Esophagus squamous epithelium (tissue), 5 donors: ENCODE measurements at places on chromosomes 11 and 22.

DNA sequence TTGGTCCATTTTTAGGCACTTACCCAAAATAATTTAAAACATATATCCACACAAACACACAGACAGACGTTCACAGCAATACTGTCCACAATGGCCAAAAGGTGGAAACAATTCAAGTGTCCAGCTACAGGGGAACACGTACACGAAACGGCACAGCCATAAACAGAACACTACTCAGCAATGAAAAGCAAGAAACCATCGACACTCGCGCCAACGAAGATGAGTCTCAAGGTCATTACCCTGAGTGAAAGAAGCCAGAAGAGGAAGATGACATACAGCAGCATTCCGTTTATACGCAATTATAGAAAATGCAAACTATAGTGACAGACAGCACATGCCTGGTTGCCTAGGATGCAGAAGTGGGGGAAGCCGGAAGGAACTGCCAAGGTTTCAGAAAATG, 13.4 kb upstream of the COMT start:
- no peak for DNase-seq

- DNase-seq: no peak
Measured at GRCh38 chr22:44399906-44400762, 87.4 kb upstream of the SHISAL1 start.

- no peak for DNase-seq
Measured at GRCh38 chr11:13889552-13890249, 72.8 kb upstream of the SPON1 start.

- DNase-seq: no peak
Measured at GRCh38 chr22:39254789-39255298, 10.1 kb upstream of the PDGFB start.

GRCh38 chr11:98358551-98358950, 662.2 kb upstream of the CNTN5 start:
- DNase-seq: no peak

DNA sequence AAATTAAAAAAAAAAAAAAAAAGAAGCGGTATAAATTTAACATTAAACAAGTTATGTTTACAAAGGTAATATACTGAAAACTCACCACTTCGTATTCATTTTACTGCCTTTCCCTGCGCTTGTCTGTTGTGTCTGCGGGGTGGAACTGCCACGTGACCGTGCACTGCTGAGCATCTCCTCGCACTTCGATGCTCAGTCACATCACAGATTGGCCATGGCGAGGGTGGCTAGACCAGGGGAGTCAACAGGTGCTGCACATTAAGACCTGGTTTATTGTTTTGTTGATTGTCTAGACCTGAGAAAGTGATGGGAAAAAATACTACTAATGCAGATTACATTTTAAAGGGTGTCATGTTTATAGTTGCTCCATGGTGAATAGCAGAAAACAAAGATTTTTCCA, 22.8 kb upstream of the TUB start:
- no peak for DNase-seq

DNA sequence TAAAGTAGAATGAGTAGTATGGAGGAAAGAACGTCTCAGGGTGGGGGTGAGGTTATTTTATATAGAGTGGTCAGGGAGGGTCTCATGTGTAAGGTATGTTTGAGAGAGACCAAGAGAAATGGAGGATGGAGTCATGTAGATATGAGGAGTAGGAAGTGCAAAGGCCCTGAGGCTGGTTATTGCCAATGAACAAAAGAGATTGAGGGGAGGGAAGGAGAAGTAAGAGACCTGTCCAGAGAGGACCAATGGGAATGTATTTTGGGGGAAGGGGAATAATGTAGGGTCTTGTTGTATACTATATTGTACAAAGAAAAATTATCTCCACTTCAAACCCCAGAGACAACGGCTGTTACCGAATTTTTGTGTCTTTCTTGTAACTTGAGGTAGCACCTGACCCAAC, 9.8 kb downstream of the CTNND1 start:
- DNase-seq: no peak

GRCh38 chr22:46134111-46134705, 16.1 kb upstream of the PPARA start:
- DNase-seq: no peak

DNA sequence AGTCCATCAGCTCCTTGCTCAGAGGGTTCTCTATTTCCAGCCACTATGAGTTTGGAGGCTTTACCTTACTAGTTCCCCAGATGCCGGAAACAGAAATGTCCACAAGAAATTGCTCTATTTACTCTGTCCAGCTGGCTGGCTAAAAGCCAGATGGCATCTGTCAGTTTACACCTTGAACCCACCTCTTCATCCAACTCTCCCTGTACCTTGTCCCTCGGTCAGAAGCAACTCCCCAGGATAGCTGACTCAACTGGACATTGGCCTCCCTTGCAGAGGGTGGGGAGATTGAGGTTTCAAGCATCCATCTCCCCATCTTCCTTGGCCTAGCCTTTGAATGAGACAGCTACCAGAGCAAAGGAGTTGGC, 1.7 kb downstream of the C2CD2L start:
- DNase-seq: no peak

GRCh38 chr11:73651252-73651651, 4.9 kb downstream of the PLEKHB1 start:
- DNase-seq: no peak

GRCh38 chr22:40001800-40002577, 7.2 kb downstream of the FAM83F start:
- no peak for DNase-seq

DNA sequence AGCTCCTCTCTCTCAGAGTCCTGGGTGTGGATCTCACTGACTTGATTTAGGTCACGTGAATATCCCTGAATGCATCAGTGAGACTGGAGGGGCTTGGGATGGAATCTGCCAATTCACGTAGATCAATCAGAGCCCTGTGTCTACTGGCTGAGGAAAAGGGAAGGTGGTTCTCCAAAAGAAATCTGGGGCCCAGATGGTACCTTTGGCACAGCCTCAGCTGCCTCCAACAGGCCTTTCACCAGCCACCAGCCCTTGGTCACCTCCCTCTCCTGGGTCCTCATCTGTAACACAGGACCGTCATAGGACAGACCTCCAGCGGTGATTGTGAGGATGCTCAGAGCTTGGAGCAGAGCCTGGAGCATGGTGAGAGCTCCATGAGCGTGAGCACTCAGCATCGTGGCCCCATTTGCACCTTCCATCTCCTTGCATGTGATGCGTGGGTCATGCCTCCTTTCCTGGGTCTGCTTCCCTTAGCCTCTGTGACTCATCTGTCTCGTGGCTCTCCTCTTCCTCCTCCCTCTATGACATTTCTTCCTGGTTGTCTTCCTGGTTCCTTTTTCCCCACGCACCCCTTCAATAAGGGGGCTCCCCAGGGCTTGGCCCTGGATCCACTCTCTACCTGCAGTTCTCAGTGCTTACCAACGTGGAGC, 7.5 kb upstream of the MIEF1 start:
- no peak for DNase-seq

- no peak for DNase-seq
Measured at GRCh38 chr11:65539744-65540289, 14.9 kb downstream of the SCYL1 start.

DNA sequence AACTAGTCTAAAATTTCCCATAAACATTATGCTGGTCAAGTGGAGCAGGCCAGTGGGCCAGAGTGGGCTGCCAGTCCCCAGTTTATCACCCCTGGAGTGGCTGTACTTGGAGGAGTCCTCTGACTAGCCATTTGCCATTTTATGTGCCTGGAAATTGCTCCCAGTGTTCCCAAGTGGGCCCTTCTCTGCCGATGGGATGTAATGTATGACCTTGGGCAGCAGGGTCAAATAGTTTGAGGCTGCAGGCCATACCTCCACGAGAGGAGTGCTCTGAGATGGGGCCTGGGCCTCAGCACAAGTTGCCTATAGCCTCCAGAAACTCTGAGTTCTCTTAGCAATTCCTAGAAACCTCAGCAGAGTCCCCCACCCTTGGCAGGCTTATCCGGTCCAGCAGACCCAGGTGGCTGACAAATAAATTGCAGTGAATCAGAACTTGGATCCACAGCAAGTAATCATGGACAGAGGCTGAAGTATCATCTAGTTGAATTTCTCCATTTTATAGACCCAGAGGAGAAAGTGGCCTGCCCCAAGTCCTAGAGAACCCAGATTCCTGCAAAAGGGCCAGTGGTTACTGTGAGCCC, 17.8 kb upstream of the PATZ1 start:
- DNase-seq: no peak

DNA sequence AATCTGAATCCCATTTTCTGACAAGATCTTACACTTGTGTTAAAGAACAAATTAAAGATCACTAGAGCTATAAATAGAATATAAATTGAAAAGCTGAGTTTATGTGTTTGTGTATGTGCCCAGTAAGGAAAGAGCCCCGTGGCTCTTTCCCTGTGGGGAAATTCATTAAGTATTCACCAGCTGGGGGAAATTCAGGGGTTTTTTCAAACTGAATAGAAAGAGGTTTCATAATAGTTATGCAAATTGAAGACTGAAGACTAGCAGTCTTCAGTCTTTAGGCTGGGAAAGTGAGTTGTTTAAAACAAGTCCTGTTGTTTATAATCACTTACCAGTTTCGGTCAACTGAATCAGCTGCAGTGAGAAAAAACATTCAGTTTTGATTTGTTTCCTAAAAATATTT, 11.3 kb upstream of the MS4A7 start:
- DNase-seq: no peak

- no peak for DNase-seq
Measured at GRCh38 chr11:31912808-31913207, 101.7 kb upstream of the PAX6 start.

GRCh38 chr11:92703449-92703830, 266.0 kb upstream of the MTNR1B start:
- no peak for DNase-seq

DNA sequence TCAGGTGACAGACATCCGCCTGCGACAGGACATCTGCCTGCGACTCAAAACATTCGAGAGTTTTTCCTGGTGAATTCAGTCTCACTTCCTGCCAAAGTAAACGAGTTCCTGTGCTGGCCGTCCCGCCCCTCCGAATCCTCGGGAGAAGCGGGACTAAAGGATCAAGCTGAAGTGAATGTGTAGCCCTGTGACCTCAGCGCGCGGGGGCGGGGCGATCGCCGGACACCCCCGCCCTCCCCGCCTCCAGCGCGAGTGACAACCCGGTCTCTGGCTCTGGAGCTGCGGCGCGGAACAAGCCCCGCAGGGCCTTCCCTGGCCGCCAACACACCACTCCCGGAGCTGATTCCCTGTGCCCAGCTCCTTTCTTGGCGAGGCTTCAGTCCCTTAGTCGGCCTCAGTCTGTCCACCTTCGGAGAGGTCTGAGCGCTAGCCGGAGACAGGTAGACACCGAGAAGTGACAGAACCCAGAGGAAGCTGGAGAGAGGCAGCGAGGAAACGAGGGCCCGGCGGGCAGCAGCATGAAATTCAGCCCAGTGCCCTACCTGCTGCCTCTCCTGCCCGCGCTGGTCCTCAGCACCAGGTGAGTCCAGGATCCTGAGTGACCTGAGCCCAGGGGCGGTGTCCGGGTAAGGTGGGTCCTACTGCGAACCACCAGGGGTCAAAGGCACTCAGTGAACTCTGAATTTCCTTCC, 766.4 kb upstream of the LUZP2 start:
- DNase-seq: no peak
